Natural killer cell treated with Interleukin-12 subunit alpha and Interleukin-12 subunit beta and Interleukin-15 and Interleukin-18, amount 100 ng/mL, for 72 hours (primary cell): ENCODE measurements at places on chromosomes 2 and 18.

- DNase-seq: no peak
Observed at GRCh38 chr2:3142210-3142609, 235.4 kb downstream of the EIPR1 start.

DNA sequence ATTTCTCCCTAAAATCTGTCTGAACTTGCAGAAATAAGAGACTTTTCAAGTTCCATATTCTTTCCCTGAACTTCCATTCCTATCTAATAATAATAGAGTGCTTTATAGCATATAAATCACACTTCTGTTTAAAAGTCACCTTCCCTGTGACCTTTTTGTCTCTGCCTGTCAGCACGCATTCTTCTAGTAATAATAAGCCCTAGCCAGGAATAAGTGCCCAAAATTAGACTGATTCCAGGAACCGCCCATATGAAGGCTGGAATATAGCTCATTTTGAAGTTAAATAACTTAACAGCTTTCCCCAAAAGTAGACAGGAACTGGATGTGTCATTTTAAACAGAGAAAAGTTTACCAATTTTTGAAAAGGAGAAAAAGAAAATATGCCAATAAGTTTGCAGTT, 576.5 kb downstream of the EPHA4 start:
- no peak for DNase-seq

- DNase-seq: no peak
Observed at GRCh38 chr2:11521775-11522174, 12.1 kb upstream of the GREB1 start.

- DNase-seq: no peak
Observed at GRCh38 chr2:165277295-165277694, 38.1 kb downstream of the SCN2A start.

GRCh38 chr2:229689307-229689839, 25.0 kb downstream of the DNER start:
- no peak for DNase-seq

- no peak for DNase-seq
Observed at GRCh38 chr2:187541086-187542085, 12.8 kb downstream of the TFPI start.

- DNase-seq: no peak
Observed at GRCh38 chr2:234147335-234147861, 96.9 kb downstream of the SPP2 start.

GRCh38 chr2:28021898-28022297, 131.4 kb downstream of the BABAM2 start:
- no peak for DNase-seq

GRCh38 chr2:14511541-14511940, 121.0 kb upstream of the LRATD1 start:
- no peak for DNase-seq

- no peak for DNase-seq
Observed at GRCh38 chr2:221464971-221465370, 107.1 kb downstream of the EPHA4 start.

DNA sequence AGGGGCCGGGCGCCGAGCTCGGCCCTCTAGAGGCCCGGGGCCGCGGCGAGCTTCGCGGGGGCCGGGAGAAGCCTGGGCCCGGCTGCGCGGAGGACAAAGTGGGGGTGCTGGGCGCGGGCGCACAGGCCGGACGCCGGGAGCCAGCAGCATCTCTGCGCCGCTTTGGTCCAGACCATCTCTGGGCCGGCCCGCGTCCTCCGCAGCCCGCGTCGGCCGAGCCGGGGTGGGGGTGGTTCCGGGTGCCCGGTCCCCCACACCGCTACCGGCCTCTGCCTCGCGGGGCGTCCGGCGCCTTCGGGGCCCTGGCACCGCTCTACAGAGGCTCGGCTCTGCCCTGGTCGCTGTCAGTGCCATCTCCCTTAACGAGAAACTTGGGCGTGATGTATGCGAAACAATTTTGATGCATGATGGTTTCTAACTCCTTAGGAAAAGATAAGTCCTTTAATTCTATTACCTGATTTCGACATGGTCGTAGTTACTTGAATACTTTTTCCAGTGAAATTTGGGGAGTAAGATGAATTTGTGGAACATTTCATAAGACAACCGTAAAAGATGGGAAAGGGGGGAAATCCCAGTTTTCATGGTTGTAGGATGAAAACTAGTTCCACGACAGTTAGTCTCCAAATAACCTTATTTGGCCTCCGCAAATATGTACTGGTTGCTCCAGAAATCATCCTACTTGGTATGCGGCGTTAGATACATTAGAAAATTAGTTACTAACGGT, 562 bp downstream of the TWSG1 start:
- DNase-seq: peak; percentile 62

- DNase-seq: no peak
Observed at GRCh38 chr2:115389898-115390565, 947.6 kb downstream of the DPP10 start.

DNA sequence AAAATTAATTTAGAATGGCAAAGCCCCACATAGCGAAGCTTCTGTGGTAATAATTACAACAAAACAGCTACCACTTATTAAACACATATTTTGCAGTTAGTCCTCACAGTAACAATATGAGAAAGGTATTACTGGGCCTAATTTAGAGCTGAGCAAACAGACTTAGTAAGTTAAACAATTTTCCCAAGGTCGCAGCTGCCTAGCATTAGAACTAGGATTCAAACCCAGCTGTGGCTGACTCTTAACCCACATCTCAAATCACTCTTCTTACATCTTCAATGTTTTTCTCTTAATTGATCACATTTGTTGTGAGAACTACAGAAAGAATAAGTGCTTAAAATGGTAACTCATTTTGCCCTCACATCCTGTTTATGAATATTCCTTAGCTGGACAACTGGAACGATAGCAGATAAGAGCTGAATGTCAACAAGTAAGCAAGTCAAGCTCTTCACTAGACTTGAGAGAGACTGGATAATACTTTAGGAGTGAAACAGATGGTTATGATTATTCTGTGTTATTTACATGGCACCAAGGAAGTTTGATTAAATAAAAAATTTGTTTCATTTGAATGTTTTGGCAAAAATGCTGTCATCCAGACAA, 59.4 kb upstream of the TMEM17 start:
- DNase-seq: no peak

DNA sequence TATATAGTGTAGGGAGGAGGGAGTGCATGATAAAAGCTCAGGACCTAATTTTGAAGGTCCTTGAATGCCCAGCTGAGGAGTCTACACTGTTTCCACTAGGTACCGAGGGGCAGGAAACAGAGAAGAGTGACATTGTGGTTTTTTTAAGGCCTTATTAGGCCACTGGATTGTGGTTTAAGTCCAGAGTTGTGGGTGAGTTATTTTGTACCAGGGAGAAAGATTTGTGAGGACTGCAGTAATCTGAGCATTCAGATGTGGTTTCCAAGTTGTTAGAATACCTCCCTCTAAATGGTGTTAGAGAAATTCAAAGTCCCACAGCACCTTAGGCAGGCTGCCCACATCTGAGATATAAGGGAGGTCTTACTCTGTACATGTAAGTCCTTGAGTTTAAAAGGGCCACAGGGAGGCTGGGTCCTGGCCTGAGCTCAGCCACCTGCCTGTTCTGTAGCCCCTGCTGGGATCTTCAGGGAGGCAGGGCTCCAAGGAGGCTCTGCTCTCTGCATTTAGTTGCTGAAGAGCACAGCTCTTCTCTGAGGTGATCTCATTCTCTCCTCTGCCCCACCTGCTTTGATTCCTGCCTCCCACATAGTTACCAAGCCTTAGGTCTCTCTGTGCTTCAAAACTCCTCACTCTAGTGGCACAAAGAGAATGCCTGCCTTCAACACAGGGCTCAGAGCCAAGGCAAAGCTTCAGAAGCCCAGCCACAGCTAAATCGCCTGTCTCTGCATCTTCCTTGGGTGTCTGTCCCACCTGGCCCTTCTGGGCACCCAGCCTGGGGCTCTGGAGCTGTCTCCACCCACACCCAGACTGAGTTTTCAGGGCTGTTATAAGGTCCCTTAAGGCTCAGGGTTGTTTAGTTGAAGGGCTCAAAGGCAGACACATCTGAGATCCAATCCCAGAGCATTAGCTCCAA, 88.1 kb downstream of the VSNL1 start:
- no peak for DNase-seq

GRCh38 chr2:9806656-9807055, 36.6 kb upstream of the TAF1B start:
- no peak for DNase-seq

GRCh38 chr18:49708662-49709346, 104.5 kb downstream of the ACAA2 start:
- no peak for DNase-seq

DNA sequence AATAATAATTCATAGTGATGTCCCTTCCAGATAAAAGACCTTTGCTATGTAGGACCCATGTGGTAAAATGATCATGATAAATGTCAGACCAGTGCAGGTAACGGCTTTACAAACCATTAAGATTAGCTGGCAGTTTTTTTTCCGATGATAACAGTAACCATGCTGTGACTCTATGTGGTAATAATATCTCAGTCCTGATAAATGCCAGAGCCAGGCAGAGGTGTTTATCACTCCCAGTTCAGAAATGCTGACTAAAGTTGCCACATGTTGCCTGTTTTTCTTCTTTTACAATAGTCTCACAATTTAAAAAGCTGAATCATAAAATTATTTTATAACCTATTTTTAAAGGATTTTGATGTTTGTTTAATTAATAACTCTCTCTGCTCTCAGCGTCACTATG, 565.1 kb downstream of the ARHGAP15 start:
- no peak for DNase-seq

GRCh38 chr2:136133586-136133985, 15.6 kb upstream of the CXCR4 start:
- DNase-seq: no peak

- DNase-seq: no peak
Observed at GRCh38 chr2:181485638-181485946, 28.4 kb downstream of the ITGA4 start.

DNA sequence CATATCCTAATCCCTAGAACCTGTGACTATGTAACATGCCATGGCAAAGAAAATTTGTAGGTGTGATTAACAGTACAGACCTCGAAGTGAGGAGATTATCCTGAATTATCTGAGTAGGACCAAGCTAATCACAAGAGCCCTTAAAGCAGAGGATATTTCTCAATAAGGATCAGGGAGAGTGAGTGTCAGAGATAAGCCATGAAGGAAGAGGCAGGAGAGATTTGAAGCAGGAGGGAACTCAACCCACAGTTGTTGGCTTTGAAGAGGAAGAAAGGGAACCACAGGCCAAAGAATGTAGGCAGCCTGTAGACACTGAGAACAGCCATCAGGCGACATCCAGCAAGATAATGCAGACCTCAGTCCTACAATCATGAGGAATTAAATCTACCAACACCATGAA, 229.3 kb downstream of the NBAS start:
- no peak for DNase-seq

DNA sequence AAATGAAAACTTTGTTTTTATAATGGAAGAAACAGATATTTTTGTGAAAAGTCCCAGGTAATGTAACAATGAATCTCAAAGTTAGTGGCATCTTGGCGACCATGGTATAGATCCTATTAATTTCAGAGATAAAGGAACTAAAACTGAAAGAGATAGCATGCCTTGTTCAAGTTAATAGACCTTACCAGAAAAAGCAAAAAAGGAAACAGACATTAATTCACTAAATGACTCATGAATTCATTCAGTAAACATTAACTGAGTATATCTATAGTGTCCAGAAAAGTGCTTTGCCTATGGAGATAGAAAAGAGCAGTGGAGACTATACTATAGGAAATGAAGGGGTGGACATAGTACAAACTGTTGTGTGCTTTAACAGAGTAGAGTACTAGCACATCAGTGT, 763.3 kb downstream of the TRIB2 start:
- DNase-seq: no peak

GRCh38 chr18:58013241-58014211, 30.5 kb upstream of the NEDD4L start:
- no peak for DNase-seq

GRCh38 chr18:37393945-37394609, 171.5 kb downstream of the CELF4 start:
- DNase-seq: peak; percentile 63

- no peak for DNase-seq
Observed at GRCh38 chr18:70672581-70672980, 383.7 kb downstream of the SOCS6 start.

GRCh38 chr2:113886479-113887008, 3.3 kb upstream of the ACTR3 start:
- peak; percentile 92 for DNase-seq

DNA sequence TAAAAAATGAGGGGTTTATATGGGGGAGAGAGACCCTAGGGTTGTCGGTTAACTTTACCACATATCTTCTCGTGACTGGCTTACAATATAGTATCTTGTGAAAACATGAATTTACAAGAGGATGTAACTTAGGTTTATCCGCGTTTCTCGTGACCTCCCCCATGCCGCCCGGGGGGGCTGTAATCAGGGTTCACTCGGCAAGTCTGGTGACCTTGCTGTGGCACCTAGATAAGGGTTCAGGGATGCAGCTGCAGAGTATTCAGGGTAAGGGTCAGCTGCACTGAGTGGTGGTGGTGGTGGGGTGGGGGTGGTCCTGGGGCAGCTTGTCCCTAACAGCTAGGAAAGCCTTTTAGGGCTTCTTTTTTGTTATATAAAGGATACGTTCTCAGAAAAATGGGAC, 112.3 kb downstream of the LYPD1 start:
- DNase-seq: no peak

- DNase-seq: no peak
Observed at GRCh38 chr2:119630121-119630520, 48.9 kb upstream of the TMEM177 start.

GRCh38 chr2:66271777-66272176, 163.1 kb upstream of the MEIS1 start:
- DNase-seq: no peak

- DNase-seq: no peak
Observed at GRCh38 chr18:62209046-62209445, 22.0 kb downstream of the RELCH start.

DNA sequence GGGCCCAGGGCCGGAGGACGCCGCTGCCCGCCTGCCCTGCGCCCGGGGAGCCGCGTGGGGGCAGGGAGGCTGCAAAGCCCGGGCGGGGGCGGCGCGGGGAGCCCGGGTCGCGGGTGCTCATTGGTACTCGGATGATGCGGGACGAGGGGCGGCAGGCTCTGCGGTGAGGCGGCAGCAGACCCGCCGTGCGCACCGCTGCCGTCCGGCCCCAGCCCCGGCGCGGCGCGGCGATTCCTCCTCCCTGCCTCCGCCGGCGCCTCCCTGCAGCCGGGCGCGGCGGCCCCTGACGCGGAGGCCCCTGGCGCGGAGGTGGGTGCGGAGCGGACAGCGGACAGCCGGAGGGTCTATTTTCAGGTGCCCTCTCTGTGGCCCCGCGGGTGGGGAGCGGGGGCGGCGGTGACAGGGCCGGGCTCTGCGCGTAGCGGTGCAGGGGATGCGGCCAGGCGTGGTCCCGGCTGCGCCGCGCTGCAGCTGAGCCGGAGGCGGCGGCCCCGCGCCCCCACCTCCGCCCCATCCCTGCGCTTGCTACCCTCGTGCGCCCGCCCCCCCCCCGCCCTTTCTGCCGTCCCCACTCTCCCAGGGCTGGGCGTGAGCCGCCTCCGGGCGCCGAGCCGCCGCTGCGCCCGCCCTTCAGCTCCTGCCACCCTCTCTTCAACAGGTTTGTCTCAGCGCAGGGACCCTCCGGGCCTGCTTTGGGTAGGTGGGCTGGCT, 640 bp downstream of the SPTBN1 start:
- DNase-seq: no peak

- DNase-seq: no peak
Observed at GRCh38 chr2:134432435-134432883, 178.6 kb downstream of the MGAT5 start.
